ENCODE measurements at places on chromosomes 11 and 22.

DNA sequence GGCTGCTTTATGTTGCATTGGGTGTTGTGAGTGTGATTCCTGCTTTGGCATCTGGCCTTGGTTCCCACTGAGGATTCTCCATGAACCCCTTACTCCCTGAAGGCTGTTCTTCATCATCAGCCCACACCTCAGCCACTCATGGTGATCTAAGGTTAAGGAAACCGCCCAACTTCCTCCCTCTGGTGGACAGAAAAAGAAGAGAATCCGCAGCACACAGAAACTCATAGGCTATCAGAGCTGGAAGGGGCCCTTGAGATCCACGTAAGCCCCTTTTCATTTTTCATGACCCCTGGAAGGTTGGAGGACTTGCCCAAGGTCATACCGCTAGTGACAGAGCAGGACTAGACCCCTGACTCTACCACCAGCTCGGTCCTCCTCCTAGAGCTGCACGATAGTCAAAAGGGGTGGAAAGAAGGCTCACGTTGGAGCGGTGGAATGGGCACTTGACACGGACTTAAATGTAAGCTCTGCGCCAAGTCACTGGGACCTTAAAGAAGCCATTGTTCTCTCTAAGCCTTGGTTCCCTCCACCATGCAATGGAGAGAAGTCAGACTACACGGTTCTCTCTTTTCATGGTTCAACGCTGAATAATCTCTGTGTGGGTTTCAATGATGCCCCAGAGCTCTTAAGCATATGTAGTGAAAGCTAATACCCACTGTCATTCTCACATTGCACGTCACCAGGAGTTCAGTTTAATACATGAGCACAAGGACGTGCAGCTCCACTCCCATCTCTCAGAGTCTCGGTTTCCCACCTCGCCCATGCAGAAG is 83.6 kb upstream of the CRTAM start:
- DNase-seq: peak; percentile 66

DNA sequence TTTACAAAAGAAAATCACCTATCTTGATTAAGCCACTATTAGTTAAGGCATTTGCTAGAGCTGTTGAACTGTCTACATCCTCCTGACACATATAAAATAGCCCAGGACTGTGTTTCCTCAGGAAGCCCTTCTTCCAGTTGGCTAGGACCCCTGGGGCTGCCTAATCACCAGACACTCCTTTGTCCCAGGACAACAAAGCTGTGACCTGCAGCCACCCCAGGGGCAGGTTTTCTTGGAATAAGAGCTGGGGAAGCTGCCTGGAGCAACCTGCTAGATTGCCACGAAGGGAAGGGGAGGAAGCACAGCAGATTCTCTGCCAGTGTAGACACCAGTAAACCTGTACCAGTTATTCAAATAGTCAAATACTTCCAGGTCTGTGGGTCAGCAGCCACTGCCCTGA is 17.6 kb downstream of the CHST1 start:
- no peak for DNase-seq

GRCh38 chr11:69059985-69060384 is 11.3 kb downstream of the TPCN2 start:
- no peak for DNase-seq

DNA sequence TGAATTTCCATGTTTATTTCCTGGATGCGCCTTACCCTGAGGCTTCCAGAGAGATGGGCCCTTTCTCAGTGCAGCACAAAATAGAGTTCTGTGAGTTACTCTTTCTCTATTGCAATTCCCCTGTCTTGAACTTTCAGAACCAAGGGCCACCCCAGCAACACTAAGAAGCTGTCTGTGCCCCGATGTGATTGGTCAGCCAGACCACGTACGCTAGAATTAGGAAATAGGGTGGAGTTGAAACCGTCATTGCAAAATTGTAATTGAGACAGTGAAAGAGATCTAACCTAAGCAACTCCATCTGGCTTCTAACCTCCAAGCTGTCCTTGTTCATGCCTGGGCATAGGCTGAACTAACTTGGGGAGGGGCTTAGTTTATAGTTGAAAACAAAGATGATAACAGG is 981.3 kb downstream of the OPCML start:
- no peak for DNase-seq

DNA sequence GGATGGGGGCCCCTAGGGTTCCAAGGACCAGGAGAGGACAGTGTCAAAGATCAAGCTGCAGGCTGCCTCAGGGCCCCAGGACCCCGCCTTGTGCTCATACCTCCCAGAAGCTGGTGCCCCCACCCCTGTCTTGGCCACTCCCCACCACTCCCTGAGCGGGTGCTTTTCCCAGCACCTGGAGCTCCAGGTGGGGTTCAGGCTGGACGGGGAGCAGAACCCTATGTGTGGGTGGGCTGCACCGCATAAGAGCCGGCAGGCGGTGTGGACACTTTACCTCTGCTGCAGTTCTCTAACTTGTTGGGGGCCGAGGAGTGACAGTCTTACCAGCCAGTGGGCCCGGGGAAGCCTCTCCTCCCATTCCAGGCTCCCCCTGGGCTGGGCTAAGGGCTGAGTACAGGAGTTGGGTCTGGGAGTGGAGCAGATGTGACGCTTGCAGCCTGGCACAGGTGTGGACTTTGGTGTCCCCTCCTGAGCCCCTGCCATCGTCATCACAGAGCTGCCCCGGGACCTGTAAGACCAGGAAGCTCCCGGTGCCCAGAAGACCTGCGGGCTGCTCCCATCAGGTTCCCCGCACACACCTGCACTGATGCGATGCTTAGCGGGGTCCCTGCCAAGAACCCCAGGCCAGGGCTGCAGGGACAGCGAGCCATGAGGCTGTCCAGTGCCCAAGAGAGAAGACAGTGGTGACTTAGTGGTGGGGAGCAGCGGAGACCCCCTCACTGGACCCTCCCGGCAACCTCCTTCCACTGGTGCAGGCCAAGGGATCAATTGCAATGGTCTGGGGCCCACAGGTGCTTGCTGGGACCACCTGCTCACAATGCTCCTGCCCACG is 674.5 kb downstream of the BRD1 start:
- DNase-seq: no peak

DNA sequence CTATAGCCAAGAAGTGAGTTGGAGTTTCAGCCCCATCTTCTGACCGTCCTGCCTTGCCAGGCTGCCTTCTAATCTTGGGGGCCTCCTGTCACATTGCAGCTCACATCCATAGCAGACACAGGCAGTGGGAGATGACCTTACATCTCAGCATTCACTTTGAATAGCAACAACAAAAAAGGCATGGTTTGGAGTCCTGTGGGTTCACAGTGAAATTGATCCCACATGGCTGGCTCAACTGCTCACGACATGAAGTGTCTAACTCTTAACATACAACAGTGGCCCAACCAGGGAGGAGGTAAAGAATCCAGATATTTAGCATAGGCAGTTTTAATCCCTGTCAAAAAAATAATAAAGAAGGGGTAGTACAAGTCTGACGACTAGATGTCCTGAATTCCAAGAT is 38.1 kb downstream of the DBX1 start:
- DNase-seq: no peak

DNA sequence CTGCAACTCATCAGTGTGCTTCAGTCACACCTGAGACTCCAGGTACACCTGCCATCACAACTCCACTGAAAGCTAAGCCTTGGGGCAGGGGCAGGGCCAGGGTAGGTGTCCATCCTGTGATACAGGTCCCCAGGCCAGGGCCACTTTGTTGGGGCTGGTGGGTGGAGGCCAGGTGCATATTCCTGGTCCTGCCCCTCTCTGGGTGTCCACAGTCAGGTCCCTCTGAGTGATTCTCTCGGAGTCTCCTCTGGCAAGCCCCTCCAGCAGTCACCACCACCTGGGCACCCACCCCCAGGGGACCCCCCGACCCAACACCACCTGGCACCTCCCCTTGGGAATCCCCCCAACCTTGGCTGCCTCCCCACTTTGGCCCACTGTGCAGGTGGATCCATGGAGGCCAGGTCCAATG is 9.5 kb upstream of the ACR start:
- no peak for DNase-seq

GRCh38 chr11:119794756-119795155 is 65.8 kb upstream of the NECTIN1 start:
- no peak for DNase-seq

GRCh38 chr22:25061605-25062376 is 109.3 kb downstream of the KIAA1671 start:
- no peak for DNase-seq
